Vagina (tissue), 2 donors: ENCODE measurements at places on chromosomes 7 and 10. TPM values are rescaled to one million over a fixed set of nuclear protein-coding genes. Genes with fewer than 3 reads are reported as not detected.

The MSMB gene
- not detected for total RNA-seq

DNA sequence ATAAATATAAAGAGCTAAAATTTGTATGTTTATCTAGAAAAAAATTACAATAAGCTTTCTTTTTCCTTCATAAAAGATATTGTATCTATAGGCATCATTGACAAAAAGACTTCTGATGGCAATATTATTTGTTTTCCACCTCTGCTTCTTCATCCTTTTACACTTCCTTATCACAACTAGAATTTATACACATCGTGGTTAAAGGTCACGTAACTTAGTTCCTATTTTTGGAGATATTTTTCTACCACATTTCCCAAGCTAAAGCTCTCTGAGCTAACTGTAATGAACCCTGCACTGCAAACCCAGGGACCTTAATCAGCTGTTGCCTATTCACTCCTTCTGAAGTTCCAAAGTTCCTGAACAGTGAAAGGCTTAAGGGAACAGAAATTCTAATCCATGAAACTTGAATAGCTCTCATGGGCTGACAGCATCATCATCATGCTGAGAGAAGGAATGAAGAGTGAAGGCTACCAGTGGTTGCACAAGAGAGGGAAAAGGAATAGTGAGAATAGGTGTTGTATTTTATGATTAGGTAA lies 106.1 kb upstream of the SLC13A1 start:
- no peaks in the 10 kb centered on the region for H3K4me1 ChIP-seq
- H3K36me3 ChIP-seq, result no peaks in the 10 kb centered on the region
- H3K4me3 ChIP-seq, result no peak overlapping the region
- H3K27me3 ChIP-seq, result no peaks in the 10 kb centered on the region
- no peak overlapping the region for H3K27ac ChIP-seq
- no peak for DNase-seq

The CAV1 gene
- 162 TPM for total RNA-seq

- H3K4me1 ChIP-seq, result no peaks in the 10 kb centered on the region
- H3K27ac ChIP-seq, result no peak overlapping the region
- H3K27me3 ChIP-seq, result no peaks in the 10 kb centered on the region
Measured at GRCh38 chr7:5854738-5855137, 25.9 kb upstream of the OCM start.

The XRCC2 gene
- 1.7 TPM for total RNA-seq

GRCh38 chr10:22244001-22244400 lies 26.2 kb upstream of the EBLN1 start:
- no peak for DNase-seq
- no peaks in the 10 kb centered on the region for H3K27me3 ChIP-seq
- H3K4me1 ChIP-seq, result no peaks in the 10 kb centered on the region
- H3K4me3 ChIP-seq, result no peak overlapping the region
- no peaks in the 10 kb centered on the region for H3K36me3 ChIP-seq
- H3K27ac ChIP-seq, result no peak overlapping the region

The TFR2 gene
- total RNA-seq, result 0.25 TPM

The CLRN3 gene
- not detected for total RNA-seq

The GDI2 gene
- total RNA-seq, result 174 TPM

DNA sequence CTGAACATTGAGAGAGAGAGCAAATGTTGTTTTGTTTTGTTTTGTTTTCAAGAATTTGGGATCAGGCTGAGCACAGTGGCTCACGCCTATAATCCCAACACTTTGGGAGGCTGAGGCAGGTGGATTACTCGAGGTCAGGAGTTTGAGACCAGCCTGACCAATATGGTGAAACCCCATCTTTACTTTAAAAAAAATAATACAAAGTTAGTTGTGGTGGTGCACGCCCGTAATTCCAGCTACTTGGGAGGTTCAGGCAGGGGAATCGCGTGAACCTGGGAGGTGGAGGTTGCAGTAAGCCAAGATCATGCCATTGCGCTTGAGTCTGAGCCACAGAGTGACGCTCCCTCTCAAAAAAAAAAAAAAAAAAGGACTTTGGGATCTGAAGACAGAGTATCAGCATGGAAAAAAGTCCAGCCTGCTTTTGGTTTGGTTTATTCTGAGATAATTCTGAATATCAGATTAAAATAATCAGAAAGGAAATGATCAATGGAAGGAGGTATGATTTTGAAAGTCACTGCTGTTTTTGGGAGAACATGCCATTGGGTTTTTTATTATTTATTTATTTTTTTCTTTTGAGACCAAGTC lies 1.9 kb upstream of the ITIH2 start:
- no peak for DNase-seq
- H3K4me1 ChIP-seq, result no peaks in the 10 kb centered on the region
- no peaks in the 10 kb centered on the region for H3K27me3 ChIP-seq
- no peak overlapping the region for H3K27ac ChIP-seq
- no peak overlapping the region for H3K4me3 ChIP-seq
